ENCODE measurements at places on chromosomes 11 and 22. TPM values are rescaled to one million over a fixed set of nuclear protein-coding genes. Genes with fewer than 3 reads are reported as not detected.

The BSCL2 gene
- 16.5 TPM for polyA plus RNA-seq

The SMIM38 gene
- 0.35 TPM for polyA plus RNA-seq

The RIN1 gene
- 12.1 TPM for polyA plus RNA-seq

The MUC15 gene
- polyA plus RNA-seq = not detected

The SLC5A4 gene
- polyA plus RNA-seq = 1.6 TPM

The LYVE1 gene
- polyA plus RNA-seq = 66.6 TPM

The DEFB108B gene
- polyA plus RNA-seq = not detected

The OR2D2 gene
- polyA plus RNA-seq = not detected

The FAM180B gene
- polyA plus RNA-seq = 2.6 TPM

The C11orf97 gene
- polyA plus RNA-seq = not detected

The BBOX1 gene
- polyA plus RNA-seq = 0.37 TPM

The DKK3 gene
- 57.3 TPM for polyA plus RNA-seq

The DEPDC7 gene
- polyA plus RNA-seq = 17.7 TPM

The MIOX gene
- 0.15 TPM for polyA plus RNA-seq

The IGLL5 gene
- polyA plus RNA-seq = not detected

The PLAAT5 gene
- polyA plus RNA-seq = 3.2 TPM

The OR5P2 gene
- polyA plus RNA-seq = not detected

The MRGPRE gene
- not detected for polyA plus RNA-seq
